Stimulated activated CD4-positive, alpha-beta T cell treated with anti-CD3 and anti-CD28 coated beads, TNF-alpha, amount 100 ng/mL, for 48 hours (primary cell): ENCODE measurements at places on chromosomes 6 and 20.

DNA sequence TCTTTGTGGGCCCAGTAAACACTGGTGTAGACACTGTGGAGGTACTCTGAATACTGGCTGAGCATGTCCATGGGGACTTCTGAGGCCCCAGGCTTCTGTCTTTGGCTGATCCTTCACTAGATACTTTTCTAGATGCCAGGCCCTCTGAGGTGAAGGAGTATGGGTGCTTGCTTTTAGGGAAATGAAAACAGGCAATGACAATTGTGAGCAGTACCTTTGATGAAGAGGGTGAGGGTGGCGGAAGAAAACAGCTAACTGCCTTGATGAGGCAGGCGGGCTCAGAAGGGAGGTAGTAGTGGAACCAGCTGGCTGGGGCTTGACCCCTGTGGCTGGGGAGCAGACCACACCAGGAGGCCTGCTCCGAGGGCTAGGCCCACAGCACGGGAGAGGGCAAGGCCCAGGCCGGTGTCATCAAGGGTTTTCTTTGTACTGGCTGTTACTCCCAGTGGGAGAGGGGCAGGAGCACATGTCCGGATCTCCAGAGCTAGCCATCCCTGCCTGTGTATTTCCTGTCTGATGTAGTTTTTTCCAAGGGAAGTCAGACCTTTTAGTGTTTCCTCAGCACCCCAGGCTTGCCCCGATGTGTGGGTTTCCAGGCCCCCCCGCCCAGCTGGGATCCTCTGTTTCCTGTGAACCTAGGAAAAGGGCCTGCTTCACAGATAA lies 3.9 kb downstream of the PLCG1 start:
- DNase-seq = no peak

- no peak for DNase-seq
Observed at GRCh38 chr20:4470375-4470774, 251.3 kb upstream of the PRND start.

GRCh38 chr6:118881440-118882313 lies 12.3 kb upstream of the ASF1A start:
- no peak for DNase-seq

DNA sequence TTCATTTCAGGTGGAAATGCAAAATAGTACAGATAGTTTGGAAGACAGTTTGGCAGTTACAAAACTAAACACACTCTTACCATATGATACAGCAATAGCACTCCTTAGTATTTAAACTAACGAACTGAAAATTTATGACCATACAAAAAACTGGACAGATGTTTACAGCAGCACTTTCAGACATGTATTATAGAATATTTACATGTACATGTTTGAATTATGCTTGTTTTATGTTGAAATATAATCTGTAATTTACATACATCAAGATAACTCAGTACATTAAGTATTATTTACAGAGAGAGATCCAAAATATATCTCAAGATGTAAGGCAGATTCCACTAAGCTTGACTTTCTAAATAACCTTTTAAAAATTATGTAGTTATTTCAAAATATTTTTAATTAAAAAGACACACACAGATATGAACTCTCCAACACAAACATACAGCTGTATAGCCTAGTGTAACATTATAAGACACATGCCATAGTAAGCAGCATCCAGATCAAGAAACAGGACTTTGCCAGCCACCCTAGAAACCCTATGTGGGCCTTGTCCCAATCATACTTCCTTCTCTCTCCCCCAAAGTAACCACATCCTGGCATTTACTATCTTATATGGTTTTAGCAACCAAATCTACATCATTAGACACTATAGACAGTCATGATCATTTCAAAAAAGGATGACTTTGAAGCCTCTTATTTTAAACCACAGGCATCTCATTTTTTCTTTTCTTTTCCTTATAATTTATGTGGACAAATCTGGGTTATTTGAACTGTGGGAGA lies 82.2 kb downstream of the MAN1A1 start:
- no peak for DNase-seq

- no peak for DNase-seq
Observed at GRCh38 chr6:8670792-8671191, 235.4 kb upstream of the SLC35B3 start.

- peak; percentile 3 for DNase-seq
Observed at GRCh38 chr20:2693286-2694007, 867 bp downstream of the EBF4 start.

- DNase-seq = no peak
Observed at GRCh38 chr6:33407132-33407718, 3.6 kb upstream of the PHF1 start.
